ENCODE measurements at places on chromosomes 6 and 20. TPM values are rescaled to one million over a fixed set of nuclear protein-coding genes. Genes with fewer than 3 reads are reported as not detected.

Gene BMP5
- total RNA-seq: 0.32 TPM

Gene ULBP1
- 0.19 TPM for total RNA-seq

Gene RPS10
- total RNA-seq: 1,039 TPM

Gene KCNQ5
- 1.3 TPM for total RNA-seq

Gene C6orf118
- total RNA-seq: not detected

Gene NKAIN4
- total RNA-seq: not detected

Gene OVOL2
- not detected for total RNA-seq

Gene WRNIP1
- 21.7 TPM for total RNA-seq

- DNase-seq: no peak
These were observed 48.1 kb upstream of the HEY2 start for GRCh38 chr6:125701354-125701668.

- DNase-seq: no peak
These were observed 124.6 kb downstream of the SYCP2 start for GRCh38 chr20:59808729-59809381.

DNA sequence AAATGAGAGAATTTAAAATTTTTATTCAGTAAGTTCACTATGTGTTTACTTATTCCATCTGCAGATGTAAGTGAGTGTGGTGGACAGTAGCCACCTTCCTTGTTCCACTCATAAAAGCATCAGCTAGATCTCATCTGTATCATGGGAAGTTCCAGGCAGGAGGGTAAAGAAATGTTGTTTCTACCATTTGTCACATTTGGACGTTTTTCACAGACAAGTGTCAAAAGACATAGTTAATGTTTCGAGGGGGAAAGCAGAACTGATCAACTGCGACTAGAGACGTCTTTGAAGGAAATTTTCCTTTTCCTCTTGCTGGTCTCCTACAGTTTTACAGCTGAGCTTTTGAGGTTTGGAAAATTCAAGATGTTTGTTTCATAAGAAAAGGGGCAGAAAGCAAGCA, 55.9 kb upstream of the ISM1 start:
- DNase-seq: no peak

GRCh38 chr20:12074111-12074655, 156.5 kb downstream of the BTBD3 start:
- no peak for DNase-seq

DNA sequence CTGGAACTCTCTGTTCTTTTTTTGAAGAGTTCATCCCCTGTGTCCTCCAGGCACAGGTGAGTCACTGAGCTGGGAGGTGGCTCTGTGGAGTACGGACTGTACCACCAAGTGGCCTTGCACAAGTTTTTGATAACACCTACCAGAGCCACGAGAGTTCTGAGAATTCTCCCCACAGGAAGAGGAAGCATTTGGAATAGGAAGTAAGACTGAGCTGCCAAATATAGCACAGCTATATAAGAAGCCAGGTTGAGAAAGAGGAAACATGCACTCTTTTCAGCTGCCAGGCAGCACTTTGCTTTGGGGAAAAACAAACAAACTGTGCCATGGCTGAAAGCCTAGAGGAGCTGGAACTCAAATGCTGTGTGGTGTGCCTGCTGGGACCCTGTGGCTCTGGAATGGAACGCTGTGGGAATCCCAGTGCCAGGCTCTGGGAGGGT, 70.8 kb upstream of the RIPOR2 start:
- no peak for DNase-seq

DNA sequence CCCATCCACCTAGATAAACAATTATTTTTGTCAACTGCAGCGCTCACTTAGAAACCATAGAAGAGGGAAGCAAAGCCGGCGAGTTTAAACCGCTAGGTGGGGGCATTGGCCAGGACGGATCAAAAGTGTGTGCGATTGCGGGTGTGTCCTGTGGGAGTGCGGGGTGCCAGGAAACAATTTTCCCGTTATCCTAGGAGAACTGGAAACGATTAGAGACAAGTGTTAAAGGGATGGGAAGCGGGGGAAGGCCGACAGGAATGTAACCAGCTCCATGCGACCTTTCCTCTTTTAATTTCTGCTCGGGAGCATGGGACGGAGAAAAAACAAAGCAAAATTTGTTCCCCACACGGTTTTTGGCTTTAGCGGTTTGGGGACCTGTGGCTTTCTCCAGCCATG, 2.8 kb upstream of the HTR1B start:
- no peak for DNase-seq

- DNase-seq: no peak
These were observed 40.9 kb downstream of the GSTA4 start for GRCh38 chr6:52953911-52954839.

DNA sequence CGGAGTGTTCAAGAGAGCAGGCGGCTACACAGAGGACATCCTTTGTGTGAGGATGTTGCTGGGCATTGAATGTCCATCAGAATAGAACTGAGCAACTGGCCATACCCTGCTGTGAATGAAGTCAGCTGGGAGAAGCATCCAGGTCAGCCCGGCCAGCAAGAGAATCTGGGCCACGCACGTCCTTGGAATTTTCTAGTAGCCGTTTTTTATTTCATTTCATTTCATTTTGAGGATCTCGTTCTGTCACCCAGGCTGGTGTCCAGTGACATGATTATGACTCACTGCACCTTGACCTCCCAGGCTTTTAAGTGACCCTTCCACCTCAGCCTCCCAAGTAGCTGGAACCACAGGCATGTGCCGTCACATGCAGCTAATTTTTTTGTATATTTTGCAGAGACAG, 97.9 kb downstream of the SSR1 start:
- no peak for DNase-seq

GRCh38 chr6:145865175-145865574, 50.6 kb upstream of the FBXO30 start:
- no peak for DNase-seq

- DNase-seq: no peak
These were observed 156.0 kb downstream of the DST start for GRCh38 chr6:56486681-56487080.

DNA sequence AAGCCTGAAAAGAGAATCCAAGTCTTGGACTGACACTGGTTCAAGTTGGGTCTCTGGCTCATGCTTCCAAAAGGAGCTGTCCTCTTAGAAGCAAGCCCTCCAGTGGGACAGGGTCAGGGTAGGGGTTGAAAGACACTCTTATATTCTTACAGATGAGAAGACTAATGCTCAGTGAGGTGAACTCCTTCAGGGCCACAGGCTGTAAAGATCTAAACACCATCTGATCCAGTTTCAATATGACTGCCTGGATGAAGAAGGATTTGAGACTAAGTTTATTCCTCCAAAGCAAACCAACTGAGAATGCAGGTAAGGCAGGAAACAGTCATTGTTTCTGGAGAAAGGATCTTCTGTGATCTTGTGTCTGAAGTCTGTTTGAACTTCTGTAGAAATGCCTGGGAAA, 99.0 kb upstream of the TAB2 start:
- no peak for DNase-seq

- peak; percentile 98 for DNase-seq
These were observed at the start of gene RPL10A for GRCh38 chr6:35468181-35468979. Gene RPL10A (plus strand): TSS chr6:35468401. CDS start chr6:35468435, 34 bp downstream.

DNA sequence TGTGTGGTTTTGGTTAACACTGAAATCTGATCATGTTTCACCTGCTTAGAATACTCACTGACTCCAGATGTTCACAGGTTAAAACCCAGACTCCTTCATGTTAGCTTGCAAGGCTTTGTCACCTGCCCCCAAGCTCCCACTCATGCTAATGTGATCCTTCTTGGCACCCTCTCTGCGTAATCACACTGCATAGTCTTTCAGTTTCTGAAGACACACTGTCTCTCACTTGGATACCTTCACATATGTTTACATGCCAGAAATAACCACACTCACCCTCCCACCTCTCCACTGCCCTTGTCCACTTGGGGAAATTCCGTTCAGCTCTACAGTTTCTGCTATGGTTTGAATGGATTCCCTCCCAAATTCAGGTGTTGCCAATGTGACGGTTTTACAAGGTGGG, 234.7 kb upstream of the SASH1 start:
- DNase-seq: no peak

- no peak for DNase-seq
These were observed 17.4 kb downstream of the SLCO4A1 start for GRCh38 chr20:62659488-62660239.

- DNase-seq: no peak
These were observed 55.0 kb upstream of the PCSK2 start for GRCh38 chr20:17171746-17172280.

GRCh38 chr6:103011605-103012004, 1618.1 kb downstream of the GRIK2 start:
- no peak for DNase-seq

DNA sequence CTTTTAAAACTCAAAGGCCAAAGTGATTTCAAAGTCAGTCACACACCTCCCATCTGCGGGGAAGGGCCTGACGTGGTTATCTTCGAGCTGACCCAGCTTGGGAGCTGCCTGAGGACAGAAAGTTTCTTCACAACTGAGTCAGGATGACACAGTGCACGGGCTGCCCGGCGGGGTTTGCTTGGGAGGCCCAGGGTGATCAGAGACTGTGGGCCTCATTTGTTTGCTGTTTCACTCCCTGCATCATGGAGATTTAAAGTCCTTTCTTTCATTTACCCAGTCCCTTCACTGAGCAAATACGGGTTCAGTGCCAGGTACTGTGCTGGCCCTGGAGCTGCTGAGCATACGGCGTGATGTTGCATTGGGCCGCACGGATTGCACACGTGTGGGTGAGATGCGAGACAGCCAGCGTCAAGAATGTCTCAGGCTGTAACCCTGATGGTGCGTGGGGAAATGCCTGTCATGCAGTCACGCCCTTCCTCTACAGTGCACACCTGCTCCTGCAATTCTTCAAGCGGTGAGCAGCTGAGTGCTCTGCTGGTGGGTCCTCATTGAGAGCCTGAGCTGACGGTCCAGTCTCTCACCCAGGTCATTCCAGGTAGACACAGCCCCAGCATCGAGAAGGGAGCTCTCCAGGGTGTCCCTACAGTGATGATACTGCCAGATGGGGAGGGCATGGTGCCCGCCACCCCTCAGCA, 82.7 kb upstream of the PMEPA1 start:
- peak; percentile 53 for DNase-seq

DNA sequence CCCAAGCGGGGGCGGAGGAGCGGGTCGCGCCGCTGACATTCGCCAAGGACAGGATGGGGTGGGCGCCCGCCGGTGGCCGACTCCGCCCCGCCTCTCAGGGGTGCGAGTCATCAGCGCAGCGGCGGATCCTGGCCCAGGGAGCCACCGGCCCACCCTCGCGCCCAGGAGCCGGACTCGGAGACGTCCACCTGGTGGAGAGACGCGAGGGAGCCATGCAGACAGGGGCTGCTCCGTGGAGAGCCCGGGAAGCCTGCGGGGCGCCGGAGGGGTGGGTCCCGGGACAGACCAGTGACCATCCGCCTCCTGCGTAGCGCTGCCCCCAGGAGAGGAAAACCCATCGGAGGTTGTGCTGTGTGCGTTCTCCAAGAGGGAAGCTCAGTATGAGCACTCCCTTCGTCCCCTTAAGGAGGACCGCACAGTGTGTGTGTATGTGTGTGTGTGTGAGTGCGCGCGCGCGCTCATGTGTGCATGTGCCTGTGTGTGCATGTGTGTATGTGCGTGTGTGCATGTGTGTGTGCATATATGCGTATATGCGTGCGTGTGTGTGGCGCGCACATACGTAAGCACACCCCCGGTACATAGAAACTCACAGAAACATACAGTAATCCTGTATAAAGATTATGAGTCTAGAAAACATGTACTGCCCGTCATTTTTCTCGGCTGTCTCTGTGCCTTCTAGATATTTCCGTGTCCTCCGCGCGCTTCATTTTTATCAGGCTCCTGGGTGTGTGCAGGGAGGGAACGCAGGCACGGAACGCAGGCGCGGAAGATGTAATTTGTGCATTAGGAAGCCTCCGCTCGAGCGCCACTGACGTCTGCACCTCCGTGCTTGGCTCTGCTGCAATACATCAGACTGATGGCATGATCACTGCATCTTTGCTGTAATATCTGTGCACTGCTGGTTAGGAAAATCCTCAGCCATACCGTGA, 158.9 kb downstream of the TBXT start:
- DNase-seq: no peak

DNA sequence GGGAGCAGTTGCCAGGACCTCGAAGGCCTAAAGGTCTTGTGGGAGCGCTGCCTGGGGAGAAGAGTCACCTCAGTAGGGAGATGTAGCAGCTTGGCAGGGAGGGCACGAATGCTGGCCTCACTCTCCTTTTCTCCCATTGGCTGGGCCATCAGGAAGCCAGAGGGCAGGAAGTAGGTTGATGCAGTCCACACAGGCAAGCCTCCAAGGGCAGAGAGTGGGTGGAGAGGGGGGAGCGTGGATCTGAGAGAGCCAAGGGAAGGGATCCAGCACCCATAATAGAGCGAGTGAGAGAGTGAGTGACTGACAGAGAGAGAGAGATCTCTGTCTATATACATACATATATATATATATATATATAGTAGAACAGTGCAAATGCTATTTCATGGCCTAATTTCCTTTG, 215.3 kb upstream of the LRFN2 start:
- DNase-seq: no peak

DNA sequence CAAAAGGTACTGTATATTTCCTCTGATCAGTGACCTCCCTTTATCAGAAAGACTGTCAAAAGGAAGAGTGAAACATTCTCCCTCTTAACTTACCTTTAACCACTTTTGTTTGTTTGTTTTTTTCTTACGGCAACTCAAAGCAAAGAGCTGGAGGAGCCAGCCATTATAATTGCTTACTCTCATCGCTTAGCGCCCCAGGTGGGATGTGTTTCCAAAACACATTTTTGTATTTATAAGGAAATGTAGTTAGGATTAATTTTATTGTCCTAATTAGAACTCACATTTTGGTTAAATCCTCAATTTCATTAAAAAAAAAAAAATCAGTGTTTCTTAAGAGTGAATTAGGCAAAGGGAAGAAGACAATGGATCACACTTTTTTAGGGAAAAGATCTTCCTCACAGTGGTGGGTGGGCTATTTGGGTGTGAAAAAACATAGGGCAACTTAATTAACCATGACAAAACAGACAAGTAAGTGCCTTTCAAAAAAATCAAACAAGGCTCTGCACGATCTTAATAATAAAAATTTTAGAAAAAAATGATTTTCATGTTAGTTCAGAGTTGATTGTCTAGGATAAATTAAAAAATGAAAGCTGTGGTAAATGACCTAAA, 1.2 kb upstream of the PHACTR2 start:
- no peak for DNase-seq

DNA sequence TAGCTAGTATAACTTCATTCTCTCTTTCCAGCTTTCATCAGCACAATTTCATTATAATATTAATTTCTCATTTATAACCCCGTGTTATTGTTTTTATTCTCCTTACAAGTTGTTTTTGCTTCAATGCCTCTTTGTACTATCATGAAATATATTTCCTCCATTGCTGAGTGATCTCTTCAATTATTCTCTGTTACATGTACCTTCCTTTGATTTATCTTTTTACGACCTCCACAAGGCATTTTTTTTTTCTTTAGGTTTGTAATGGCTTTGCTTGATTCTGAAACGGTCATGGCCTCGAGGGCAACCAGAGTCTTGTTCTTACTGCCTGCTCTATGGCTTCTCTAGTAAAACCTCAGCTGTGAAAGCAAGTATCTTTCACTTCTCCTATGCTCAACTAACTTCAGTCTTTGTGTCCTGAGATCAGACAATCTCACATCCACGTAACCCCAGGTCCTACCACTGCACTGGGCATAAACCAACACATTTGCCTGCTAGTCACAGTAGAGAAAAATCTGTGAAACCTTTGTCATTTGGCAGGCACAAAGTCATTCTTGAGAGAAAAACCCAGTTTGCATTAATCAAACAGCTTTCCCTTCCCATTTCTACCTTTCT, 119.9 kb downstream of the UST start:
- DNase-seq: no peak
